ENCODE measurements at places on chromosomes 7 and 10. TPM values are rescaled to one million over a fixed set of nuclear protein-coding genes. Genes with fewer than 3 reads are reported as not detected.

GRCh38 chr7:15829691-15830090, 143.2 kb upstream of the MEOX2 start:
- DNase-seq: no peak

DNA sequence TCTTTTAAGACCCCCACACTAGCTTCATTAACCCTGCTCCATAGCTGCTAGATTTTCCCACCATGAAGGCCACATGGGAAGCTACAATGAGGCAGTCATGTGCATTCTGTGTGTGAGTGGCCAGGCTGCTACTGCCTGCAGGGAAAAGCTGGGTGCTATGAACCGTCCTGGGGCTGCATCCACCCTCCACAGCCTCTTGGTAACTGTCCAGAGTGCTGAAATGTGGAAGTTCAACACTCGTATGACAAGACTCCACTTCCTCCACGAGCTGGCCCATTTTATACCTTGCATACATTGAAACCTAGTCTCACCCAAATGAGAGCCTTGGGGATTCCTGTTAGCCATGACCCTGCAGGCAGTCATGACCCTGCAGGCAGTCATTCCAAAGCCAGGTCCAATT, 59.4 kb downstream of the CUZD1 start:
- DNase-seq: no peak

GRCh38 chr10:12980713-12981306, 20.7 kb downstream of the CCDC3 start:
- no peak for DNase-seq

- no peak for DNase-seq
Observed at GRCh38 chr7:118306771-118307170, 82.3 kb downstream of the ANKRD7 start.

DNA sequence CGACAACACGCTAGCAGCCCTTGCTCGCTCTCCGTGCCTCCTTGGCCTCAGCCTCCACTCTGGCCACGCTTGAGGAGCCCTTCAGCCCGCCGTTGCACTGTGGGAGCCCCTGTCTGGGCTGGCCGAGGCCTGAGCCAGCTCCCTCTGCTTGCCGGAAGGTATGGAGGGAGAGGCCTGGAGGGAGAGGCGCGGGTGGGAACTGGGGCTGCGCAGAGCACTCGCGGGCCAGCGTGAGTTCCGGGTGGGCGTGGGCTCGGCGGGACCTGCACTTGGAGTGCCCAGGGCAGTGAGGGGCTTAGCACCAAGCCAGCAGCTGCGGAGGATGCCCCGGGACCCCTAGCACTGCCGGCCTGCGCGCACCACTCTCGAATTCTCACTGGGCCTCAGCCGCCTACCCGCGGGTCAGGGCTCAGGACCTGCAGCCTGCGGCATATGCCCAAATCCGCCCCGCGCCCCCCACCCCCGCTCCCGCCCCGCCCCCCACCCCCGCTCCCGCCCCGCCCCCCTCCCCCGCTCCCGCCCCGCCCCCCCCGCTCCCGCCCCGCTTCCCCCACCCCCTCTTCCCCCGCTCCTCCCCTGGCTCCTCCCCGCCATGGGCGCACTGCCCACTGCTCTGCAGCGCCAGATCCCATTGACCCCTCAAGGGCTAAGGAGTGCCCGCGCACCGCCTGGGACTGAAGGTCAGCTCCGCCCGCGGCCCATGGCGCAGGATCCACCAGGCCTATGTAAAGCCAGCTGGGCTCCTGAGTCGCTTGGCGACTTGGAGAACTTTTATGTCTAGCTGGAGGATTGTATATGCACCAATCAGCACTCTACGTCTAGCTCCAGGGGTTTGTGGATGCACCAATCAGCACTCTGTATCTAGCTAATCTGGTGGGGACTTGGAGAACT, 15.9 kb upstream of the ACBD5 start:
- no peak for DNase-seq

DNA sequence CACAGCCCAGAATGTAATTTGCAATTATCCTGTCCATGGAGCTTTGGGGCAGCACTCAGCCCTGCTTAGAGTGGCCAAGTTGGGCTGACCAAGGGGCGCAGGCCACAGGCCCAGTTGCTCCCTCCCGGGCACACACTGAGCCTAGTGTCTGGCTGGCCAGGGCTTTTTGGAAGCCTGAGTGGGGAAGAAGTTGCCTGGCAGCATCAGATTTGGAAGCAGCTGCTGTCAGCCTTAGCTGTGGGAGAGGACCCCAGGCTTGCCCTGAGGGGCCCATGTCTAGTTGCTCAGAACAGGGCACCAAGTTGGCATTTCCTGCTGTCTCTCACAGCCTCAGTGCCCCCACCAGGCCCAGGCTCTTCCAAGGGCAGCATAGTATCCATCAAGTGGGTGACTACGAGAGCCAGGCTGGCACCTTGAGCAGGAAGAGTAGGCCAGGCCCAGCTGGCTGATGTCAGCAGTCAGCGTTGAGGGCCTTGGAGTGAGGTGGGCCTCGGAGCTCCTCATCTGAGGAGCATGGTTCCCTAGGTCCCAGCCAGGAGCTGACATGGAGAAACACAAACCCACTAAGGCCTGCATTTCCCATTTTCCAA, 14.4 kb downstream of the ANTXRL start:
- no peak for DNase-seq

GRCh38 chr7:152760854-152761748, 1.5 kb downstream of the ACTR3B start:
- DNase-seq: no peak

- no peak for DNase-seq
Observed at GRCh38 chr7:106012935-106013439, 49.9 kb downstream of the CDHR3 start.

GRCh38 chr10:99276848-99277486, 41.3 kb upstream of the HPSE2 start:
- DNase-seq: no peak

Gene PRSS37
- total RNA-seq: not detected

Gene LLCFC1
- total RNA-seq: not detected

Gene VAX1
- not detected for total RNA-seq

Gene AOAH
- 7.1 TPM for total RNA-seq

Gene FIS1
- 66.7 TPM for total RNA-seq

Gene IMMP2L
- total RNA-seq: 26.2 TPM

Gene C10orf90
- 0.85 TPM for total RNA-seq
